ENCODE measurements at places on chromosomes 7 and 10.

GRCh38 chr7:149846436-149847046 lies 8.4 kb downstream of the ZNF862 start:
- DNase-seq: no peak

GRCh38 chr7:138316421-138317043 lies 143.5 kb upstream of the TRIM24 start:
- DNase-seq: no peak

GRCh38 chr10:82245906-82246560 lies 371.0 kb downstream of the NRG3 start:
- no peak for DNase-seq

- no peak for DNase-seq
Measured at GRCh38 chr10:107118866-107119265, 45.6 kb downstream of the SORCS1 start.

- DNase-seq: no peak
Measured at GRCh38 chr7:74329225-74329624, 40.0 kb downstream of the CLIP2 start.

DNA sequence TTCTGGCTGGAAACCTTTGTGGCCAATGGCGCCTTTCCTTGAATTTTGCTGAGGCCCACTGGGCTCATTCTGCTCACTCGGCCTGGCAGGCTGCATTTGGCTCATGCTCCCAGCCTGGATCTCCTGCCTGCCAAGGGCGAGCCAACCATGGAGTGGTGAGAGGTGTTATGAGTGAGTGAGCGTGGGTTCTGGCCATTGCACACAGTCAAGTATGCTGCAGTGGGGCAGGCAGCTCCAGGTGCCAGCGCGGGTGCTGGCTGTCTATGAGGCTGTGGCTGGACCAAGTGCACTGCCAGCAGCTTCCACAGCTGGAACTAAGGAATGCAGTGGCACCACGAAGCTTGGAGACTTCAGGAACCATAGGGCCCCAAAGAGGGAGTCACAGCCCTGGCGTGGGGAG lies 42.2 kb upstream of the TUBB8 start:
- no peak for DNase-seq

GRCh38 chr10:21832821-21833130 lies 170.8 kb downstream of the DNAJC1 start:
- no peak for DNase-seq

GRCh38 chr7:135661311-135662122 lies 797 bp upstream of the STMP1 start:
- DNase-seq: no peak

- no peak for DNase-seq
Measured at GRCh38 chr7:156675721-156676120, 35.1 kb downstream of the RNF32 start.

- DNase-seq: no peak
Measured at GRCh38 chr7:50368366-50368765, 63.9 kb downstream of the IKZF1 start.

- DNase-seq: peak; percentile 74
Measured at GRCh38 chr7:50449881-50450589, at the start of gene FIGNL1. TSS of gene FIGNL1 (minus strand) at chr7:50450350. CDS start at chr7:50447287, 3,063 bp downstream.

DNA sequence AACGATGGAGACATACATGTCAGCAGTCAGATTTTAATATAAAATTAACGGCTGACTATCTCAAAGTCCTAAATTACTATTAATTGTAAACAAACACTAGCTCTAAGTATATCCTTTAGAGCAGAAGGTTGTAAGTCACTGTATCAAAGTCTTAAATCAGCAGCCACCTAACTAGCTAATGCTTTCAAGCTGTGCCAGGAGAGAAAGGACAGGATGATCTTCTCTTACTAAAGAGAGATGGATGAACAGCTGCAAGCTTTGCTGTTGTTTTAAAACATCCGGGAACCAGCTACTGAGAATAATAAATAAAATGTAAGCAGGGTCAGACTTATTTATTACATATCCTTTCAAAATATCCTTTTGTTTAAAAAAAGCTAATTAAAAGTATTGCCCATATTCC lies 24.0 kb upstream of the ABLIM1 start:
- no peak for DNase-seq

DNA sequence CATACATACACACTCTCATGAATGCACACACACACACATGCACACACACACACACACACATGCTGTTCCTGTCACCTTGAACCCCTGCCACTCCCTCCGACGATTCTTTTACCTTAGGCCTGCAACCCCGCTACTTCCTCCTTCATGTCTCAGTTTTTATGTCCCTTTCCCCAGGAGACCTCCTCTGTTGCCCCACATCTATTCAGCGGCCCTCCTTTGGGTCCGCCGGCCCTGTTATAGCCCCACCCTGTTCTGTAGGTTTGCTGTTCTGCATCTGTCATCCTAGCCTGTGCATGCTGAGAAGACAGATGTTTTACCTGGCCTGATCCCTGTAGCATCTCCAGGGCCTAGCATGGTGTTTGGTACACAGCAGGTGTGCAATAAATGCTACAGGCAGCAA lies 161.6 kb upstream of the PCBD1 start:
- DNase-seq: no peak

DNA sequence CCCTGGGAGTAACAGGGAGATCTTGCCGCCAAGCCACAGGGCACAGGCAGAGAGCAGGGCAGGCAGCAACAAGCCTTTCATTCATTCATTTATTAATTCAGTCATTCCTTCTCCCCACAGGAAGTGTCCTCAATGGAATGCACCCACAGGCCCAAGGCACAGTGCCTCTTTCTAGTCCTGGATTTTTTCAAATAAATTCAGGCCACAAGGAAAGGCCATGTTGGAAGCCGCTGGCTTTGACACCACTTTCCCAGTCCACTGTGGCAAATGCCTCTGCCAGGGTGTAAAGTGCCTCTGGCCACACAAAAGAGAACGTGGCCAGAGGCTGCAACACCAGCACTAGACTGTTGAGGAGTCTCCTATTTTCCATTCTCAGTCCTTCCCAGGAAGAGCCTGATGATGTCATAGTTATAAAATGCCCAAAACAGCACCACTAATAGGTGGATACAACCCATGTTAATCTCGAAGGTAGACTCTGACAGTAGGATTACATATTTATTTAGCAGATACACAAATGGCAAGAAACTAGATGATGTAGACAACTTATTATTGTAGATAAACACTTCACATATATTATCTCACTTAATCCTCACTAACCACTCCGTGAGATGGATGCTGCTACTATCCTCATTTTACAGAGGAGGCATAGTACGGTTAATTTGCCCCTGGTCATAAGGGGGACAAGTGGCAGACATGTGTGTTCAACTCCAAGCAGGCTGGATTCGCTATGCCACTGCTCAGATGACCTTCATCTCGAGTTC lies 5.5 kb downstream of the JAZF1 start:
- no peak for DNase-seq

GRCh38 chr10:122122493-122122892 lies 133.5 kb downstream of the TACC2 start:
- DNase-seq: no peak

- no peak for DNase-seq
Measured at GRCh38 chr7:14911077-14911476, 8.5 kb upstream of the DGKB start.

- no peak for DNase-seq
Measured at GRCh38 chr7:20532890-20533289, 82.6 kb upstream of the ABCB5 start.

GRCh38 chr10:644943-645334 lies 44.5 kb downstream of the DIP2C start:
- no peak for DNase-seq

GRCh38 chr7:39745320-39745719 lies 121.9 kb downstream of the RALA start:
- DNase-seq: no peak

DNA sequence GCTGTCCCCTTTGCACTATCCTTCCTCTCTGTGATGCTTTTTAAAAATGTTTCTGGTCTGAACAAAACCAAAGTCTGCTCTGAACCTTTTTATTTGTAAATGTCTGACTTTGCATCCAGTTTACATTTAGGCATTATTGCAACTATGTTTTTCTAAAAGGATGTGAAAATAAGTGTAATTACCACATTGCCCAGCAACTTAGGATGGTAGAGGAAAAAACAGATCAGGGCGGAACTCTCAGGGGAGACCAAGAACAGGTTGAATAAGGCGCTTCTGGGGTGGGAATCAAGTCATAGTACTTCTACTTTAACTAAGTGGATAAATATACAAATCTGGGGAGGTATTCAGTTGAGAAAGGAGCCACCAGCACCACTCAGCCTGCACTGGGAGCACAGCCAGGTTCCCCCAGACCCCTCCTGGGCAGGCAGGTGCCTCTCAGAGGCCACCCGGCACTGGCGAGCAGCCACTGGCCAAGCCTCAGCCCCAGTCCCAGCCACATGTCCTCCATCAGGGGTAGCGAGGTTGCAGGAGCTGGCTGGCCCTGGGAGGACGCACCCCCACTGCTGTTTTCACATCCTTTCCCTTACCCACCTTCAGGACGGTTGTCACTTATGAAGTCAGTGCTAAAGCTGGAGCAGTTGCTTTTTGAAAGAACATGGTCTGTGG lies 11.4 kb upstream of the CSGALNACT2 start:
- no peak for DNase-seq

- DNase-seq: no peak
Measured at GRCh38 chr10:129694184-129694583, 227.1 kb downstream of the MGMT start.

- peak; percentile 82 for DNase-seq
Measured at GRCh38 chr10:30783939-30784501, 154.5 kb upstream of the LYZL2 start.

GRCh38 chr10:27138277-27138676 lies 15.9 kb downstream of the YME1L1 start:
- no peak for DNase-seq

DNA sequence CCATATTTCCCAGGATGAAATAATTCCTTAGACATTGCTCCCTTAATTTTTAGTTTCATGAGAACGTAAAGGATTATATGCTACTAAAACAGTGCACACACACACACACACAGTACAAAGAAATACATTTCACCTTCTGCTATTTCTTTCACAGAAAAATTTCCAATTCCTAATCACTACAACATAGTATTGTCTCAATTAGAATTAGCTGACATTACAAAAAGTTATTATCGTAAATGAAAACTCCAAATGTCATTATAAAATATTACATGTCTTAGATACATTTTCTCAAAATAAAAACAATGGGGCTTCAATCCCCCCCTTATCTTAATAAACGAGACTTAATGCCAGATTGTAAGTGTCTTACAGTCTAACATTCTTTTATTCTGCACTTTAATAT lies 12.3 kb upstream of the RUFY2 start:
- no peak for DNase-seq

GRCh38 chr7:30649717-30650420 lies 32.4 kb downstream of the CRHR2 start:
- no peak for DNase-seq

DNA sequence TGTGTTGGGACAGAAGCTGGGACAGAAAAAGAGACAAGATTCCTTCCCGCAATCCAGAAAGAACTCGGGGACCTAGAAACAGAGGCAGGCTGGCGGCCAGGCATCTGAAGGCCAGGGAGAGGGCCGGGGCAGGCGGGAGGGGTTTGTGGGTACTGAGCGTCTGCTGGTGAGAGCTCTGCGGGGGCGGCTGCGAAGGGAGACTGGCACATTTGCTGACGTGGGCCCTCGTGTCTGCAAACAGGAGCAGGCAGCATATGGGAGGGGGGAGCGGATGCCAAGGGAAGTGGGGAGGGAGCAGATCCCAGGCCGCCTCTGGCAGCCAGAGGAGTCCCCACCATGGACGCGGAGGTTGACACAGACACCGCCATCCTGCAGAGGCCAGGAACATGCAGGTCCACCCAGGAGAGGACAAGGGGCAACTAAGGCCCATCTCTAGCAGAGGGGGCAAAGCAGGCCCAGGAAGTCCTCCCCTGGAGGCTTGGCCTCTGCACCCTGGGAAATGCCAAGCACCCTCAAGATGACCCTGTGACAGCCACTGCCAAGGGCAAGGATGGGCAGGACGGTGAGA lies 32.2 kb downstream of the KCNH2 start:
- peak; percentile 78 for DNase-seq

DNA sequence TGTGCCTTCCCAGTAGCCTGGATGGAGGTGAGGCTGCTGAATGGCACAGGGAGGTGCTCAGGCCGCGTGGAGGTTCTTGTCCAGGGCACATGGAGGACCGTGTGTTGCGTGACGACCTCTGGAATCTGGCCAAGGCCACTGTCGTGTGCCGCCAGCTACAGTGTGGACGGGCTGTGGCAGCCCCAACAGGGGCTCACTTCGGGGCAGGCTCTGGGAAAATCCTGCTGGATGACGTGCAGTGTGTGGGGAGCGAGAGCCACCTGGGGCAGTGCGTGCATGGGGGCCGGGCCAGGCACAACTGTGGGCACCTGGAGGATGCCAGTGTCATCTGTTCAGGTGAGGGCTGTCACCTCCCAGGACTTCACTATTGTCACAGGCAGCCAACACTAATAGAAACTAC lies 50.2 kb upstream of the C10orf120 start:
- DNase-seq: no peak

GRCh38 chr10:29725133-29725720 lies 90.5 kb upstream of the SVIL start:
- DNase-seq: no peak

DNA sequence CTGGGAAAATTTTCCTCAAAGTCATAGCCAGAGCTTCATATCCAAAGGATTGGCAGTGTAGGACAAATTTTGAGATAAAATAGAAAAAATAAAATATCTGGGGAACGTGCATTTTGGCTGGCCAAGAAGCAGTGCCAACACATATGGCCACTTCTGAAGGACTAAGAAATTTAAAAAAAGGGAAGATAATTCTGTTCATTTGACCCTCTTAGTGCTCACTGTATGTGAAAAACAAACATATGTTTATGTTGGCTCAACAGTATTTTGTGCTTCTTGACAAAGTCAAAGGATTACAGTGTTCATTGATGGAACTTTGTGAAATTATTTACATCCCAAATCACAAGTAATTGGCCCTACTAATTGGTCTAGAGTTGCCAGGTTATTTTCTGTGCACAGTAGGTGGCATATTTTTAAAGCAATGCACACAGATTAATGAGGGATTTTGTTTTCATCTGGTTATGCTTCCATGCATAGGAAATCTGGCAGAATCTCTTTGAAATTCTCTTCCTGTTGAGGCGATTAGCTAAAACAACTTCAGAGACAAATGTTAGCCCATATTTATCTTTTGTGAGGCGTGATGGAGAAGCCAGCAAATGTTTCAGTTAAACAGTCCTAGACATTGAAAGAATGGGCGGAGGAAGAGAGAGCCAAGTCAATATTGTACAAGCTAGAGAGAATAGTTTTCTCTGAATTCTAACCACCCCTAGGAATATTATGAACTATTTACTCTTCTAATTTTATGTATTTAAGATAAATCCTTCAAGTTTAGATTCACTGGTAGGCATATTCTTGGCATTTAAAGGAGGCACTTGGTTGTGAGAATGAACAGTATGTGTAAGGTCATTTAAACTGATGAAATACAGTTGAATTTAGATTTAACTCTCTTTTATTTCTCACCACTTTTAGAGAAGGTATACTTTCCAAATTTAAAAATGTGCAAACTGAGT lies 237.7 kb upstream of the MBL2 start:
- no peak for DNase-seq

- no peak for DNase-seq
Measured at GRCh38 chr10:60952846-60953220, 8.8 kb upstream of the RHOBTB1 start.
